ENCODE measurements at places on chromosomes 16 and 17. TPM values are rescaled to one million over a fixed set of nuclear protein-coding genes. Genes with fewer than 3 reads are reported as not detected.

The CDRT15L2 gene
- total RNA-seq, result not detected

The CFAP52 gene
- not detected for total RNA-seq

The CORO1A gene
- total RNA-seq, result 1,875 TPM

The SF3B3 gene
- total RNA-seq, result 399 TPM

The KRTAP9-4 gene
- total RNA-seq, result not detected

DNA sequence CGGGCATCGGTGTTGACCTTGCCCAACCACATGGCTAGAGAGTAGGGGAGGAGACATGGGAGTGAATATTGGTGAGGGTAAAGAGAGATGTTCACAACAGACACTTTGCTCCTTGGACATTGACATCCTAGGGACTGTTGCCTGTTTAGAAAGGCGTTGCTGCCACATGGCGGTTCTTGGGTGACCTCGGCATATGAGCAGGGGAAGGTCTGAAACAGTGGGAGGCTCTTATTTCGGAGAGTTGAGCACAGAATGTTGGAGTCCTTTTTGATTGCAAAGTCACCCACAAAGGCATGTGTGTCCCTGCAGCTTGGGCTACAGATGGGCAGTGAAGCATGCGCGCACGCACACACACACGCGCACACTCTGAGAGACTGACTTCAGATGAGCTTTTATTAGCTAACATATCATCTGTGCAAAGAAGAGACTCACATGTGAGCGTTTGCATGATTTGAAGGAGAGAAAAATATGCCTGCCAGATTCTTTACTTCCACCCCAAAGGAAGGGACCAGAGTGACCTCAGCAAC lies 104.4 kb downstream of the SHISA9 start:
- DNase-seq, result no peak

GRCh38 chr17:43613917-43614316 lies 47.8 kb downstream of the MEOX1 start:
- no peak for DNase-seq

GRCh38 chr17:31074772-31075555 lies 19.8 kb upstream of the NF1 start:
- DNase-seq, result no peak

DNA sequence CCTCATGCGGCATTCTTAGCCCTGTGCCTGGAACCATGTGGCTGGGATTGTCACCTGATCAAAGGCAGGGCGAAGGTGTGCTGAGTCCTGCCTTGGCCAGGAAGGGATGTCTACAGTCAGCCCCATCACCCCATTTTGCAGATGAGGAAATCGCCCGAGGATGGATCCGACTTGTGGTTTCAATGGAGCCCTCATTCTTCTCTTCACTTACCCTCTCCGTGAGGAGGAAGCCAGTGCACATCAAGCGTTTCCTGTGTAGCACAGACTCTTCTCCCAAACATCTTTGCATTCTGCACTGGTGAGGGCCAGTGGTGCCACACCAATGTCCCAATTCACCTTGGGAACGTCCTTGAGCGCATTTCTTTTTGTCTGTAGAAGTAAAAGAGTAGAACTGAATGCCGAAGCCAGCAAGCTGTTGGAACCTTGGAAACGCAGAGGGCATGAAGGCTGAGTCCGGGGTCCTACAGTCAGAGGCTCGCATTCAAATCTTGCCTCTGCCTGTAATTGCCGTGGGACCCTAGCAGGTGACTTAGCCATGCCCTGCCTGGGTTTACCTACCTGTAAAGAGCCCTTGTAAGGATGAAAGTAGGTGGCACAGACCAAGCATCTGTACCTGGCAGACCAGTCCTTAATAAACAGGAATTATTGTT lies 85.4 kb downstream of the IRF8 start:
- no peak for DNase-seq

GRCh38 chr16:80981103-80981502 lies 25.6 kb downstream of the CMC2 start:
- DNase-seq, result no peak

GRCh38 chr16:30142672-30143346 lies 19.8 kb upstream of the MAPK3 start:
- peak; percentile 49 for DNase-seq

GRCh38 chr17:53353919-53354351 lies 468.8 kb upstream of the KIF2B start:
- DNase-seq, result no peak

DNA sequence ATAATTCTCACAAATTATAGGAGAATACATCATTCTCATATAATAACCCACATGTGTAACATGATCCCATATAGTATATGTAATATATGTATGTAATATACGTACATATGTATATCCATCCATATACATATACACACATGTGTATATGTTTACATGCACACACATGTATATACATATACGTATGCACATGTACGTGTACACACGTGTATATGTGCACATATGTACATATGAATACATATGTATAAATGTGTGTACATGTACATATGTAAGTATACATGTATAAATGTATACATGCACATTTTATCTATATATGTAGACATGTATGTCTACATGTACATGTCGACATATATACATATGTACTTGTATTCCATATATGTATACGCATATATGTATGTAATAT lies 288.8 kb downstream of the NPIPA8 start:
- no peak for DNase-seq
